ENCODE measurements at places on chromosomes 1 and 21.

DNA sequence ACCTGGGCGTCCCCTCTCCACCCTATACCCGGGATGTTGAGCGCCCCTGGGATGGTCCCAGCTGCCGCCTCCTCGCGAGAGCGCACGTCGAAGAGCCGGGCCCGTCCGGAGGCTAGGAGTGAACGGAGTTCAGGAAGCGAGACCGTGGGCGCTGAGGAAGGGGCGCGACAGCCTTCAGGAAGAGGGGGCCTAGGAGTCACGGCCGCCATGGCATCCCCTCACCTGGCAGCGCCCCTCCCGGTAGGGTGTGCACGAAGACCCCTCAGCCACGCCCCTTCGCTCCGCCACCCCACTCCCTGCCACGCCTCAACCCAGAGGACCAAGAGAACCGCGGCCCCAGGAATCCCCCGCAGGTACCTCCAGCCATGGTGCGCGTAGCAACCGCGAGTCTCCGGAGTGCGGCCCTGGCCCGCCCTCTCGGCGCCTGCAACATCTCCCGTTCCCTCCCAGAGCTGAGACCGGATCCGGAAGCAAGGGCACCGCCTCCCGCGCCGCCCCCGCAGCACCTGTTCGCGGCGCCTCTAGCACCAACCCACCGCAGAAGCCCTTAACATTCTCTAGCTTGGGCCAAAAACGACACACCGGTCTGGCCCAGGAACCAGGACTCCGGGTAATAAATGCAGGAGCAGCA lies at the start of gene TSTD1:
Gene TSTD1 (minus strand): TSS at position 442 of the 631 bp plus-strand sequence. CDS start 75 bp downstream, at position 367.
- no peak for DNase-seq

- no peak for DNase-seq
Measured at GRCh38 chr1:172238965-172239364, 181.5 kb upstream of the C1orf105 start.

DNA sequence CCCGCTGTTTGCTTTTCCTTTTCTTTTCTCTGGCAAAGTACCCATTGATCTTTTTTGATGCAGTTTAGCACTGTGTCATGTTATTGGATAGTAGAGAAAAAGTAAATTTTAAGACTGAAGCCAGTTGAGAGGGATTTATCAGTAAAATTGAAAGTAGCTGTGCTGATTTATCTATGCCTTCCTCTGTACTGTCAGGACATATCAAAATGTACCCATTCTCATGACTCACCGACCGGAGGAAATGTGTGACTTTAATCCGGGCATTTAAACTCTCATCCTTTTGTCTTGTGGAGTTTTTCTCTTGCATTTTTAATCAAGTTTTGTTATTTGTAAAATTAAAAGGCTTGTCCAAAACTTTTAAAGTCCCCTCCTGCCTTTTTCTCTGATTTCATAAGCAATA lies 276.6 kb upstream of the FMN2 start:
- no peak for DNase-seq

- peak; percentile 89 for DNase-seq
Measured at GRCh38 chr1:8525558-8526275, 207.8 kb downstream of the SLC45A1 start.

DNA sequence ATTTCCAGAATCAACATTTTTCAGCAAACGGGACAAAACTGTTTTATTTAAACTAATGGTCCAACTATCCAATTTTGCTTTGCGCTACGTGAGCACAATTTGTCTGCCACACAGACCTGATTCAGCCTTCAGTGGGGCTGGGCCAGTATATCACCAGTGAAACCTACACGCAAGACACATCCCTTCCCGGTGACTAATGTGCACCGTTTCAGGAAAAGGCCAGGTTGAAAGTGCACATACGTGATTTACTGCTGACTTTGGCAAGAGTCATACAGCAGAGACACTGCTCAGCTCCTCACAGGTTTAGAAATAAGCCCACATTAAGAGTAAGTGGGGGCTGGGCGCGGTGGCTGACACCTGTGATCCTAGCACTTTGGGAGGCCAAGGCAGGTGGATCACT lies 5.1 kb upstream of the TMEM51 start:
- no peak for DNase-seq

DNA sequence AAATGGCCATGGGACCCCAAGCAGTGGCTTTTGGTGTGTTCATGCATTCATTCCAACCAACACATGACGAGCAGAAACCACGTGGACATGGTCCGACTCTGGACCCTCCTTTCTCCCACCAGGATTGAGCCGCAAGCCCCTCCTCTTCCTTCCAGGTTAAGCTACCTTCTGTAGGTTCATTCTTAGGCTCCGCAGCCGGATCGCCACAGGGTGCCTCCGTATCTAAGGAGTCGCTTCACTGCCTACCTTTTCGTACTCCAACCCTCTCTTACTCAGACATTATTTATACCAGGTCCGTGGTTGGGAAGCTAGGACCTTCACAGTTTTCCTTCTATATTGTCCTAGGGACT lies 63.6 kb downstream of the RHBG start:
- DNase-seq = no peak

- no peak for DNase-seq
Measured at GRCh38 chr1:2267051-2267830, 39.1 kb downstream of the SKI start.

DNA sequence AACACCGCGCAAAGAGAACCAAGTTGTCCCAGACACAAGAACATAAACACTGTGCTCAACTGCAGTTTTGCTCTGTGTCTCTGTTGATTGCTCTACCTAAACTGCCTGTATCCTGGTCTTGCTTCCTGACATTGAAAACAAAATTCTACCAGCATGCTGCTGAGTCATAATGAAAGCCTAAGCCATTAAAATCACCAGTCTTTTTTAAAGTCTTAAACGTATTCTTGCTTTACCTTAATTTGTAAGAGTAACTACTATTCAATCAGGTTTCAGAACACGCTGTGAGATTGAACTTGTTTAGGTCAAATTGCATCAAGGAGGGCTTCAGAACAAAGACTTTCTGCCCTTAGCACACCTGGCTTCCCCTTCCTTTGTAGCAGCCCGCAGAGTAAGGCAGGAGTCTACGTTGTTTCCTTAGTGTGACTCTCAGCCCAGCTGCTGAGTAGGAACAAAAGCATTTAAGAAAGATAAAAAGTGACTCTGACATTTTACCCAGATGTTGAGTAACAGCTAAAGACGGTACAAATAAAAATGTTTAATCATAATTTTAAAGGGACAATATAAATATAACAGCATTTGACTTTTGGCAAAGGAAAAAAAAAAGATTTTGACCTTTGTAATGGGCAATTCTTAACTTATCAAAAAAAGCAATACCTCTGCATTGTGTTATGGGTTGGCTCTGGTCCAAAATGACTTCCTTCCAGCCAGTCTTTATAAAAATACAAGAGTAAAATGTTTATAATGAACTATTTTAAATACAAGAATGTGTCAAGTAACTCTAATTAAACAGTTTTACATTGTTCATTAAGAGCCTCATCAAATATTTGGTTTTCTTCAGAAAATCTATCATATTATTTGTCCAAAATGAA lies 186.9 kb upstream of the ADGRL4 start:
- DNase-seq = no peak

DNA sequence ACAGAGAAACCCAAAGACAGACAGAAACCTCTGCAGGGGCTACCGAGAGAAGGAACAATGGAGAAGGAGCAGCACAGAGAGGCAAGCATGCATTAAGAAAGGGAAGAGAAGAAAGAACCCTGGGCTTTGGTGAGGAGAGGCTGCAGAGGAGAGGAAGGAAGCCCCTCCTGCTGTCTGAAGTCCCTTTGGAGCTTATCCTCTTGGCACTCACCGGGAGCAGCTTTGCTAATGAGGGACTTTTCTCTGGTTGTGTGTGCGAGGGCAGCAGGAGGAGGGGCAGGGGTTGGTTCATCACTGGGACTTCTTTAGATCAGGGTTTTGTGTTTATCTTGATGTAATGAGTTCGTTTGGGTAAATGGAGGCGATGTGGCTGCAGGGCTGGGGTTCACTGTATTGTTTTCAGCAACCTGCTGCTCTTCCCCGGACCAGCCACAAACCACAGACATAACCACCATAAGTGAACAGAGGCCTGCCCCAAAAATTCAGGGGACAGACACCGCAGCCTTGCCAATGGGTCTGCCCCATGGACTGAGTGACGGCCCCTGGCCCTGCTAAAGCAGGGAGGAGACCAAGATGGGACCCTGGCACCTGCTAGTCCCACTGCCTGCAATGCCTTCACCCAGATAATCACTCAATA lies 100.6 kb downstream of the KCND3 start:
- DNase-seq = no peak

GRCh38 chr1:226692823-226693222 lies 46.3 kb downstream of the ITPKB start:
- DNase-seq = no peak

DNA sequence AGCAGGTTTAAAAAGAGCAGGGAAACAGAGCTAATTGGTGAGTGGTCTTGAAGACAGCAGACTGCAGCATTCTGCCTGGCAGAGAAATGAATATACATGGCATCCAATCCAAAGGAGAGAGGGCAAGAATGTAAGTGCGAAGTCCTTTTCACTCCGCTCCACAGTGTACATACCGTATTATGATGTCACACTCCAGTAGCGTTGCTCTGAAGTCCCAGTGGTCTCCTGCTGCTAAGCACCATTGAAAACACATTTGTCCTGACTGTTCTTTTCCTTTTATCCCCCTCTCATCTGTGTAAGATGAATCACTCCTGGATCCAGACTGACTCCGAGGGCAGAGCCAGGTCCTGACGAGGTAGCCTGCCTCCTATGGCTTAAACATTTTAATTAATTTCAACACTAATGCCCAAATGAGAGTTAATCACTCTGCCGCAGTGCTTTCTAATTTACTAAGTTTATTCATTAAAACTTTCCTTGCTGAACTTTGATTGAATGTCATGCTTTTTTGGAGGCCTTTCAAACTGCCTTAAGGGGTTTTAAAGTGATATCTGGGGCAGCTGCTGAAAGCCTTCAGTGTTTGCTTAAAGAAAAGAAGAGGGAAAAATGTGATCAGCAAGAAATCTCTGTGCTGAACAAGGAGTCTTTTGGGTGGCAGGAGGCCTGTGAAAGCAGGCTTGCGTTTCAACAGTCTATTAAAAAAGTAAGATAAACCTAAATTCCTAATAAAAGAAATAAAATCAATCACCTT lies 227.2 kb downstream of the ATG4C start:
- DNase-seq = peak; percentile 67

DNA sequence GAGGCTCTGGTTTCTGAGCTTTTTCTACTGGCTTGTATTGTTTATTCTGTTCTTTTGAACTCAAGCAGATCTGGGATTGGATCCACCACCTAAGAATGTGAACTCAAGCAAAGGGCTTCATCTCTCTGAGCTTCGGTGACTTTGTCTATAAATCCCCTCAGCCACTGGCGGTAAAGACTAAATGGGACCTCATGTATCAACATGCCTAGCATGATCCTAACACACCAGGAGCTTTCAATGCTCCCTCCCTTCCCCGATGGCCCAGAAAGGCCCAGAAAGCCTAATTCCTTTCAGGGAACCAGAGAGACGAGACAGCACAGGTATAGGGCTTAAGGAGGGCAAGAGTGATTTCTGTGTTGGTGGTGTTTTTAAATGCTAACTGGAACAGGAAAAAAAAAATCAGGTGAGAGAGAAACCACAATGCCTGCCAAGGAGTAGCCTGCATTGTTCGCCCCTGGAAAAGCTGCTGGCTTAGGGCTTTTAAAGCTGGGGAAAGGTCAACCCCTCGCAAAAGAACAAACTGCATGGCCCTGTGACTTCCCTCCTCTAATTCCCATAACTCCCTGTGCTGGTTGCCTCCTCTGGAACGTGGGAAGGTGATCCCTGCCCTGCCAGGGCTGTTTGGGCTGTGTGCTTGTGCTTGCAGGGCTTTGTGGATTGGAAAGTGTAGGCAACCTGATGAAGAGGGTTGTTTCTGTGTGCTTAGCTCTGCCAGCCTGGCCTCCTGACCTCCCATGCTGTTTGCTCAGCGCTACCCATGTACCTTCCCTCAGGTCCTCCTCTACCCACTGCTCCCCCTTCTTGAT lies 147.0 kb downstream of the PLPP3 start:
- DNase-seq = no peak

- no peak for DNase-seq
Measured at GRCh38 chr21:21199342-21200102, 201.3 kb downstream of the NCAM2 start.

GRCh38 chr1:155006601-155007101 lies 4.0 kb downstream of the ZBTB7B start:
- DNase-seq = peak; percentile 24

- DNase-seq = no peak
Measured at GRCh38 chr1:212822956-212823355, 24.5 kb downstream of the SPATA45 start.

- no peak for DNase-seq
Measured at GRCh38 chr1:32272557-32273390, 19.1 kb upstream of the HDAC1 start.

GRCh38 chr1:190416239-190416638 lies 61.4 kb downstream of the BRINP3 start:
- no peak for DNase-seq

- DNase-seq = peak; percentile 54
Measured at GRCh38 chr1:164772635-164773034, 213.7 kb downstream of the PBX1 start.

DNA sequence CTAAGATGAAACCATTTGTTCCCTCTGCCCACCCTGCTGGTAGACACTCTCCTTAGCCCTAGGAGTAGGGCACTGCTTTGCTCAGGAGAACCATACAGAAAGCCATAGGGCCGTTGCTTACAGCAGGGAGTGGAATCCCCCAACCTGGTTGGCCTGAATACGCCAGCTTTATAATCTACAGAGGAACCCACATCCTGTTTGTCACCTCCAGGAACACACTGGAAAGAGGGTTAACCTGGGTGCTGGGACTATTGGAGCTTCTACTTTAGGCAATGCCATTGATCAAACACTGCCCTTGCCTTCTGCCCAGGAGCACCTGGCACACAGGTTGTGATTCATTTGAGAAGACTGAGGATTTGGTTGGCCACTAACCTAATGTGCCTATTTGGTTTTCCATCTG lies 124.8 kb downstream of the TNR start:
- DNase-seq = no peak

DNA sequence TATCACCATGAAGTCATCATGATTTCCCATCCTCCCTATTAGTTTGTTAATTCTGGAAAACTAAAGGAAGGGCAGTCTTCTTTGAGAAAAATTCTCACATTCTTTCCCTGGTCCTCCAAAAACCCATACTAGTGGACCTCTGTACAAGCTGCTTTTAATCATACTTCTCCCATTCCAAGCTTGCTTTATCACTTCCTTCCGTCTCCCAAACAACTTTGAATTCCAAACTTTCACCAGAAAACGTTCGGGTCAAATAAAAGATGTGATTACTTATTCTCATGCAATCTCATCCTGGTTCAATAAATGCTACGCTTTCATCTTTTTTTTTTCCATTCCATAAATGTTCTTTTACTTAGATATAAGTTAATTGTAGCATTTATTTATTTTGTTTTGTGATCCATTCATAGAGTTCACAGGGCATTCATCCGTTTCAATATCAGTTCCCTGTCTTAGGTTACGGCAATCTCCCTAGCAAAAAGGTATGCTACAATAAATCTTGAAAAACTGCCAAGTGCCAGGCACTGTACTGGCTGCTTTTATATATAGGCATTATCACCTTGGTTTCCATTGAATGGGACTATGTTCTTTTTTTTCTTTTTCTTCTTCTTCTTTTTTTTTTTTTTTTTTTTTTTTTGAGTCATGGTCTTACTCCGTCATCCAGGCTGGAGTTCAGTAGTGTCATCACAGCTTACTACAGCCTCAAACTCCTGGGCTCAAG lies 100.2 kb upstream of the GREM2 start:
- DNase-seq = no peak

Data from SJCRH30 (cell line).